ENCODE measurements at places on chromosomes 16 and 17.

DNA sequence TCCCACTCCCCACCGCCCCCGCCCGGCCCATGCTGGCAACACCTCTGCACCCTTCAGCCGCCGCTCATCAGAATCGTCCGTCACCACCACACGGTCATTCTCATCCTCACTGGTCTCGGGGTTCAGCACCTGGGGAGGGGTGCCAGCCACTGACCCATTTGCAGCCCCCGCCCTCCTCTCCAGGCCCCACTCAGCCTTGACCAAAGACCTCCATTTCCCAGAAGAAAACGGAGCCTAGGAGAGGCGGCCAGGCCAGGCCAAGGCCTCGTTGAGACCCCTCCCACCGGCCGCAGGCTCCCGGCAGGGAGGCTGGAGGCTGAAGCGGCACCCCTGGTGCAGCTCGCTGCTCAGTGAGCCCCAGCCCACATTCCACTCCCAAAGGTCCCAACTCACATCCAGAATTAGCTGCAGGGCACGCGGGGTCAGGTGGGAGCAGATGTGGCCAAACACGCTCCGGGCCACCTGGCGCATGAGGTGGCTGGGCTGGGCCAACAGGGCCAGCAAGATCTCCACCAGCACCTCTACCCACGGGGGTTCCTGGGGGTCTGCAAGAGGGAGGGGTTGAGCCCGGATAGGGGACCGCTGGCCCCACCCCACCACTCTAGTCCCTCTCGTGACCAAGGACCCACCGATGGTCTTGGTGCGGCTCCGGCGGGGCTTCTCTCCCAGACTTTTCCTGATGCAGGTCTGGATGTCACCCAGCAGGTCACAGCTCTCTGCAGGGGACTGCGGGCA is 9.8 kb downstream of the MYBBP1A start:
- DNase-seq, result no peak

- DNase-seq, result no peak
Measured at GRCh38 chr16:20359997-20360396, 7.5 kb upstream of the UMOD start.

DNA sequence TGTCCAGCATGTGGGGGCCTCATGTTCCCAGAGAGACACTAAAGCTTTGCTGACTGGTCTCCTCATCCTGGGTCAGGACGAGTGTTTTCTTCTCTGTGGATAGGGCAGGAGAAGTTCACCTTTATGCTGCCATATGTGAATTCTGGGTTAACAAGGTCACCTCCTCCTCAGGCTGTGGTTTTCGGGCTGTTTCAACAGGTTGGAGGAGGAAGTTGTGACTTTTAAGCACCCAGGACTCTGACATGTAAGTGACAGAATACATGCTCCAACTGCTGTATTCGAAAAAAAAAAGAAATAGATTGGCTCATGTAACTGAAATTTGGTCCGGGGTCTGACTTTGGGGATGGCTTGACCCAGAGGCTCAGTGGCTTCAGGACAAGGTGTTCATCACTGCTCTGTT is 54.2 kb downstream of the SNX20 start:
- no peak for DNase-seq

DNA sequence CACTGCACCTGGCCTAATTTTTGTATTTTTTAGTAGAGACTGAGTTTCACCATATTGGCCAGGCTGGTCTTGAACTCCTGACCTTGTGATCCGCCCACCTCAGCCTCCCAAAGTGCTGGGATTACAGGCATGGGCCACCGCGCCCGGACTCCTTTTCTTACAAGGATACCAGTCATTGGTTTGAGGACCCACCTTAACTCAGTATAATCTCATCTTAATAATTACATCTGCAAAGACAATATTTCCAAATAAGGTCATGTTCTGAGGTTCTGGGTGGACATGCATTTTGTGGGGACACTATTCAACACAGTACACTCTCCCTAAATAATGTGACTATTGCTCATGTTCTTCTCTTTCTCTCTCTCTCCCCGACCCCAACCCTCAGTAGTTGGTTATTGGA is 63.7 kb downstream of the ERCC4 start:
- DNase-seq, result no peak

GRCh38 chr17:75590849-75591721 is 3.5 kb downstream of the MYO15B start:
- DNase-seq, result no peak

- no peak for DNase-seq
Measured at GRCh38 chr17:4893721-4894560, 5.4 kb upstream of the C17orf107 start.

DNA sequence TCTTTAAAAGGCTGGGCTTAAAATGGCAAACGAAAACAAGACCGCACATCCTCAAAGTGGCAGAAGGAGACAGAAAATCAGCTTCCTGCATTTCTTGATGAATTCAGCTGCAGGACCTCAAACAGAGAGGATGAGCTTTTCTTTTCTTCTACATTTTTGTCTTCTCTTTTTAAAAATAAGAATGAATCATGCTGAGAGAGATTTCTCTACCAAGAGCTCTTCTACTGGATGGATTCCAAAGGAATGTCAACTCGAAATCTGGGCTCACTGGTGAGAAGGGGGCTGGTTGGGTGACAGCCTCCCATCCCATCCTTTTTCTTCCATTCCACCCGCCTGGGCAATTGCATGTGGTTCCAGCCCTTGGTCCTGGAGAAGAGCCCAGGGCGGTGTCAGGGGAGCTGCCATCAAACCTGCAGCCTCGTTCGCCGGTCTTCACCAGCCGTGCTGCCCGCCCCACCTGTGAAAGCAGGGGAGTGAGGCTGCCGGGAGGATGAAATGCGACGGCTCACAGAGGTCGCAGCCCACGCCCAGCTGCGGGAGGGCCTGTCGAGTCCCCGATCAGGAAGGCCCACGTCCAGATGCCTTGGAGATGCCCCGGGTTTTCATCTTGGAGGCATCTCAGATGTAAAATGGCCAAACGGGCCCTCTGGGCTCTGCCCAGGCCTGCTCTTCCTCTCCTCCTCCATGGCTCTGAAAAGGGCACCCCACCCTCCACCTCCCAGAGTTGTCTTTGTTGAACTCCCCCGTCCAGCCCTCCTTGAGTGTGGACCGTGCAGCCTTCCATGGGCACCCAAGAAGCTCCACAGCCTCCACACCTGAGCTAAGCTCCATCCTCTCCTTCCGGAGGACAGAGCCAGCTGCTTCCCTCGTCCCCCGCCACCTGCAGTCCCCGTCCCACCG is 121.9 kb downstream of the FOXL1 start:
- no peak for DNase-seq

GRCh38 chr17:64326420-64327054 is 63.5 kb upstream of the TEX2 start:
- DNase-seq, result no peak

Data from stimulated activated CD4-positive, alpha-beta T cell treated with anti-CD3 and anti-CD28 coated beads, Interleukin-4, amount 100 ng/mL, for 48 hours (primary cell).